Esophagus squamous epithelium (tissue), 5 donors: ENCODE measurements at places on chromosomes 11 and 22.

DNA sequence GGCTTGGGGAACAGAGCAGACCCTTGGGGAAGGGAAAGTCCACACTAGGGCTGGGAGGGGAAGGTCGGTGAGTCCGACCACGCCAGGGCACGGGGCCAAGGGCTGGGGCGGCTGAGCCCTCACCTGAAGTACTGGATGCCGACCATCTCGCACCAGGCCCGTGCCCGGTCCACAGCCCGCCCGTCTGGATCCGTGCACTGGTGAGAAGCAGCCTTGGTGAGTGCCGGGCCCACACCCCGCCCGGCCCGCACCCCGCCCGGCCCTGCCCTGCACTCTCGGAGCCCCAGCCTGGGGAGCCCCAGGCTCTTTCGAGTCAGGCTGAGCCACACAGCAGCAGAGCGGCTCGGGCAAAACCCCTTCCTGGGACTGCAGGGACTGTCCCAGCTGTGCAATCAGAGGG, 1.9 kb upstream of the BAIAP2L2 start:
- DNase-seq: no peak

- DNase-seq: no peak
These were observed 67.5 kb downstream of the MED15 start for GRCh38 chr22:20574920-20575353.

DNA sequence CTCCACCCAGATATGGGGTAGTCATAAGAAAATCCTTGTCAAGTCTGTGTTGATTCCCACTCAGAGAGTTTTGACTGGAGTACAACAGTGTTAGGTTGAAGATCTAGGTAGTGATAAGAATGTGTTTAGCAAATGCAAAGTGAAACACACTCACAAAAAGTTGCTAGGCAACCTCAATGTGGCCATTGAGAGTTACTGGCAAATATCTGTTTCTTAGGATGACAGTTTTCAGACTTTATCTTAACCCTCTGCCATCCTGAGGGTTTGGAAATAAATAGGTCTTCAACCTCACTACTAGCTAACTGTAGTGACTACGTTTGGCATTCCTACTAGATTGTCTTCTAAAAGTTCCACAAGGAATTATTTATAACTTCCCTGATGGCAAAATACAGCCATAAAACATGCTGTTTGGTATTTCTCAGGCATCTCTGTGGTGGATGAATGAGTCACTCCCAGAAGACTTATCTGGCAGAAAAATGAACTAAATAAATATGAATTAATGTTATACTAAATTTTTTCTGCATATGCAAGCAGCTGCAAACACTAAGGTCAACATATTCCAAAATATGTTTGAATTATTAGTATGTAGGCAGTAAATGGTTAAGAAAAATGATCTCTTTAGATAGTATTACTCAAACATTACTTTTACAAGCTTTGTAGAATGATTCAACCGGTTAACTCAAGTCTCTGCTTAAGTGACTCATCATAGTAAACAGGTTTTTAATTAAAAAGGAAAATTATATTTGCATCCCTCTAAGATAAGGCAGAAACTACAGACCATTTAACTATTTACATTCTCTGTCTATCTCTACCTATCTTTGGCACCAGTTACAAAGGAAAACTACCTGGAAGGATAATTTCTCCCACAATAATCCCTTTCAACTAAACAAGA, 17.1 kb upstream of the SYTL2 start:
- DNase-seq: no peak

DNA sequence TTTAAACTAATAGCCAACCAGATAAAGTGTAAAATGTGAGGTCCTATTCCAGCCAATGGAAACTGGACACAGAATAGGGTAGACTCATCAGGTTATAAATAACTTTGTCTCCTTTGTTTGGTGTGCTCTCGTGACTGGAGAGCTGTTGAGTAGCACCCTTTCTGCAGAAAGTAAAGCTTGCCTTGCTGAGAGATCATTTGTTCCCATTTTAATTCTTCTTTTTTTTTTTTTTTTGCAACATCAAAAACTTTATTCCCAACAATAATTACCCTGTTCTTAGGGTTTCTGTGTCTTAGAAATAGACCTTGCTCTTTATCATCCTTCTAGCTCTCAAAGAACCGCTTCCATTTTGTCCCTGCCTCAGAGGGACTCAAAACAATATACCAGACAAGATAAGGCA, 220.4 kb downstream of the FAM76B start:
- DNase-seq: no peak

DNA sequence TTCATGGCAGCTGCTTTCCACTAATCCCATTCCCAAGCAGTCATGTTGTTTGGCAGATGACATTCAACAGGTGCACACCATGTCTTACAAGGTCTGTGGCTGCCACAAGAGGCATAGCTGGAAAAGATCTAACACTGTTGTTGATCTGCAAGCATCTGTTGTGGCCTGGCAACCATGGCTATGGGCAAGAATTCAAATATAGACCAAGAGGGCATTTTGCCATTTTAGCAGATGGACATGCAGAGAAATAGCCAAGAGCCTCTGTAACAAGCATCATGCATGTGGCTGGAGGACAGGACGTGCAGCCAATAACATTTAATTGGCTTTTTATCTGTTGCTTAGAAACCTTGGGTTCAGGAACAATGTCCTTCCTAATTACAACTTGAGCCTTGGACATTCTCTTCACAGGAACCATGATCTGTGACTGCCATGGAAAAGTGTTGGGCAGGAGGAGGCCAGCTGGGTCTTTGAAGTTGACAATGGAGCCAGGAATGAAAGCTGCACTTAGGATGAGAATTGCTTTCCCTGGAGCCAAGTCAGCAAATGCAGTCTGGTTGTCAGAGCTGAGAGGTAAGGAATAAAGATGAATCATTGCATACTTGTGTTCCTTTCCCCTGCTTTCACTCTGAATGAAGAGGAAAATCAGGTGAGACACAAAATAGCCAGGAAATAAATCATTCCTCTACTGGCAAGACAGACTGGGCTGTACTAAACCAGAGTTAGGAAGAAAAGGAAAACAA, 113.6 kb upstream of the ANO5 start:
- DNase-seq: no peak

DNA sequence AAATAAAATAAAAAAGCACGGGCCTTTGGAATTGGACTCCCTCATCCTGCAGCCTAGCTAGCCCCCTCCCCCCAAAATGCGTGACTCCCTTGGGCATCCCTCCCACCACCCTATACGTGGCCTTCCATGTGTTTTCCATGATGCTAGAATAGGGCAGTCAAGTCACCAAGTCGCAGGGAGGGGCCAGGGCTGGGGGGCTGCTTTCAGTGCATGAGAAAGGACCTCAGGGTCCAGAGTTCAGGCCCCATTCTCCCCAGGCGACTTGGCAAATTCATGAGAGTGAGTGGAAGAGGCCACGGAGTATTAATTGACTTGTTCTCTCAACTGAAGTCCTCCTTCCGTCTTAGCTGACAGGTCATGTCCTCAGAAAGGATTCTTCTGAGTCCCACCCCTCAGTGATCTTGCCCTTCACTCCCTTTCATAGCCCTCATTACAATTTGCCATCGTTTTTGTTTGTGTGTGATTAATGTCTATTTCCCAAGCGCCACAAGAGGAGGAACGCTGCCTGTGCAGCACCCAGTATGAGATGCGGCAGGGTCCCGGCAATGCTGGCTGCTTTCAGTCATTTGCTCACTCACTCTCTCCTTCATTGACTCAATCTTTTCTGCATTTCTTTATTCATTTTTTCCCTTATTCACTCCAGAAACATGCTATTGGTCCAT, 17.4 kb downstream of the LRRC32 start:
- no peak for DNase-seq

- no peak for DNase-seq
These were observed 23.4 kb upstream of the CELSR1 start for GRCh38 chr22:46560696-46561295.

- DNase-seq: no peak
These were observed 41.3 kb upstream of the TUB start for GRCh38 chr11:8039530-8040260.

GRCh38 chr11:118341261-118341660, 1.2 kb downstream of the CD3D start:
- DNase-seq: no peak

GRCh38 chr11:82356316-82356715, 377.3 kb downstream of the FAM181B start:
- no peak for DNase-seq

- DNase-seq: no peak
These were observed 4.4 kb upstream of the FOXRED2 start for GRCh38 chr22:36510966-36511881.

DNA sequence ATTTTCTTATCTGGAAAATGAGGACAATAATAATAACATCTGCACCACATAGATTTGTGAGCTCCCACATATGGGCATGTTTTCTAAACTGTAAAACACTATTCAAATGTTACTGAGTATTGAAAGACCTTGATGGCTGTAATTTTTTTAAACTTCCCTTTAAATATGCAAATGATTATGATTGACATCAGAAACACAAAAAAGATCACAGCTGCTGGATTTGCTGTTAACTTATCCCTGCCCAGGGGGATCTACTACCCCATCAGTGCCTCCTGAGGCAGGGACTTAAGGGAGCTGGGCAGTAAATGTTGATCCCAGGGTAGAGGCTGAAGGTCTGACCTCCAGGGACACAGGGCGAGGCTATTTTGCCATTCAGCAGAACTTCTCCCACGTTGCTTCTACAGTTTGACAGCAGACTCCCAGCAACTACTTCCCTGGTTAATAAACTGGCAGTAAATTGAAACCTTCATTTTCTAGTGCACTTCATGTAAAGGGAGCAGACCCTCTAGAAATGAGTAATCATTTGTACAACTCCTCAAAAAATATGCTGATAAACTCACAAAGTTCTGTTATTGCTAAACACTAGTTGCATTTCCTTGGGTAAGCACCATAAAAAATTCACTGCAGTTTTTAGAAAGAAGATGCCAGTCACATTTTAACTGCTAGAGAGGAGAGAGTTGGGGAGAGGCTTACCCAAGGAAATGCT, 20.3 kb downstream of the TMPRSS5 start:
- no peak for DNase-seq

- DNase-seq: no peak
These were observed 7.1 kb downstream of the MS4A18 start for GRCh38 chr11:60731586-60731985.

- no peak for DNase-seq
These were observed 2.9 kb downstream of the RPL3 start for GRCh38 chr22:39316440-39317083.

GRCh38 chr11:111601636-111601978, 642 bp upstream of the SIK2 start:
- no peak for DNase-seq

GRCh38 chr11:24298146-24298545, 198.7 kb upstream of the LUZP2 start:
- DNase-seq: no peak

DNA sequence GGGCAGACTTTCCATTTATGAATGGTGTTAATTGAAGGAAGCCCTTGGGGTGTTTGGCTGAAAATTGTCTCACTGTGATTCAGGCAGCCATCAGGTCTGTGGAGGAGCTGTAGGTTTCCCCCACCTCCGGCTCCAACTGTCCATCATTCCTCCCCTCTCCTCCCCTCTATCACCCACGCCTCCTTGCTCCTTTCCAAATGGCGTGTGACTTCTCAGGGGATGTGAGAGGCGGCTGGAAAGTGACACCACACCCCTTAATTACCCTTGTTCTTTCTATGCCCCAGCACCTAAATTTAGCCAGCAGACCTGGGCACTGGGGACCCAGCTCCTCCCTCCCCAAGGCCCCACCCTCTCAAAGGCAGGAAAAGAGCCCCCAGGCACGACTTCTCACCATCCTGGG, 38.1 kb upstream of the SYT7 start:
- no peak for DNase-seq

DNA sequence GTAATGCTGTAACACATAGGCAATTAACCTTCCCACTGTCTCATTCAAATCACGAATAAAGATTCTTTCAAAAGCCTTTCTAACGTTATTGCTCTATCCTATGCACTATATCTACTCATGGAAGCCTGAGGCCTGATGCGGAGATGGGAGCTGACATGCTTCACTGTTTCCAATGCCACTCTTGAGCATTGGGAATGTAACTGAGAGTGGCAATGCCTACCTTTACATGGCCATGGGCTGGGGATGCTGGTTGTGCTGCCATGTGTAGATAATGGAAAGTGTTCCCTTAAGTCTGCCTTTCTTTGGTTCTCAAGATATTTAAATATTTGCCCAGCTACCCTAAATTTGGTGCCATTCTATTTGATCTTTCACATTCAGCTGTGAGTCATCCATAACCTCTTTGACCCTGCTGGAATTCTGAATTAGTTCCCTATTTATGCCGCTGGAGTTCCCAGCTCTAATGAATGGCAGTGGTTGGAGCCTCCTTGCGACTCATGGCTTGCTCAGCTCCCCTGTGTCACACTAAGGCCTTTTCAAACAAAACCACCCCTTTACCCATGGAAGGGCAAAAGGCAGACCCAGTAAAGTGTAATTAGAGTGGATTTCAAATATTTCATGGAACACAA, 21.4 kb upstream of the DKK3 start:
- no peak for DNase-seq

GRCh38 chr22:19358703-19359553, 67.4 kb upstream of the CLTCL1 start:
- no peak for DNase-seq

- no peak for DNase-seq
These were observed 113.4 kb upstream of the TEAD1 start for GRCh38 chr11:12560861-12561260.

DNA sequence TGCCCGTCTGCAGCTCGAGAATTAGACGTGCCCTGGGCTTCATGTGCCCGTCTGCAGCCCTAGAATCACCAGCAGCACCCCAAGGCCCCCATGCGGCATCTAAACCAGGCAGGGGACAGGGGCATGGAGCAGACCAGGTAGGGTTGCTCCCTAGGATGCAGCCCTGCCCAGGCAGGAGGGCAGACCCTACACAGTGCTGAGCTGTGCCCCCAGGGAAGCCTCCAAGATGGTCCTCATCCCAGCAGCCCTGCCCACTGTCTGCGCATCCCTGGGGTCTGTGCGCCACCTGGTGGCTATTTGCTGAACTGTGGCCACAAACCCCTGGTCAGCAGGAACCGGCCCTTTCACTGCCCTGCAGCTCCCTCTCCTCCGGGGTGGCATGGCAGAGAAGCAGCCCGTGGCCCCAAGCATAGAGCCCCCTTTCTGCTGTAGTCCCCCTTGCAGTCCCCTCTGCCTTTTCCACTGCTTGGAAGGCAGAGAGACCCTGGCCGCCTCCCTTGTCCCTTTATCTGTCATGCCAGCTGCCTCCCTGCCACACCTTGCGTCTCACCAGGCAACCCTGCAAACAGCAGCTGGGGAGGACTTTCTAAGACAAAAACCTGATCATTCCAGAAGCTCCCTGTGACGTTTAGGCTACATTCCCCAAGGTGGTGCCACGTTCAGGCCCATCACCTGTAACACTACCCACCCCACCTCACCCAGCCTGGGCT, 86.6 kb downstream of the KCNQ1 start:
- no peak for DNase-seq
